ENCODE measurements at places on chromosomes 1 and 21.

DNA sequence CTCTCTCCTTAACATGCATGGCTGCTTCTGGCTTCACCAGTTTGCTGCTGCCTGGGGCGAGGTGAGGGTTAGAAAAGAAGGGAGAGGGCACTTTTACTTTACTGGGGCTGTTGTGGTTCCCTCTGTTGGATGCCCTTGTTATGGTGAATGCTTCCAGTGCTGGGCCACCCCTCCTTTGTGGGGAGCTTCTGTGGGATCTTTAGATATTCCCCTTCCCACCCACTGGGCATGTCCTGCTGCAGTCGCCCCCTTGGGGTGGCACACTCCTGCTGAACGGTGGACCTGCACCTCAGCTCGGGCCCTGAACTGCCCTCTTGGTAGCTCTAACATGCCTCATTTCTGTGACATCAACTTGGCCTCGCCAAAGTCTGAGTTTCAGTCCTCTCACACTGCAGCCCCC, 6.0 kb downstream of the TNN start:
- no peak for DNase-seq

DNA sequence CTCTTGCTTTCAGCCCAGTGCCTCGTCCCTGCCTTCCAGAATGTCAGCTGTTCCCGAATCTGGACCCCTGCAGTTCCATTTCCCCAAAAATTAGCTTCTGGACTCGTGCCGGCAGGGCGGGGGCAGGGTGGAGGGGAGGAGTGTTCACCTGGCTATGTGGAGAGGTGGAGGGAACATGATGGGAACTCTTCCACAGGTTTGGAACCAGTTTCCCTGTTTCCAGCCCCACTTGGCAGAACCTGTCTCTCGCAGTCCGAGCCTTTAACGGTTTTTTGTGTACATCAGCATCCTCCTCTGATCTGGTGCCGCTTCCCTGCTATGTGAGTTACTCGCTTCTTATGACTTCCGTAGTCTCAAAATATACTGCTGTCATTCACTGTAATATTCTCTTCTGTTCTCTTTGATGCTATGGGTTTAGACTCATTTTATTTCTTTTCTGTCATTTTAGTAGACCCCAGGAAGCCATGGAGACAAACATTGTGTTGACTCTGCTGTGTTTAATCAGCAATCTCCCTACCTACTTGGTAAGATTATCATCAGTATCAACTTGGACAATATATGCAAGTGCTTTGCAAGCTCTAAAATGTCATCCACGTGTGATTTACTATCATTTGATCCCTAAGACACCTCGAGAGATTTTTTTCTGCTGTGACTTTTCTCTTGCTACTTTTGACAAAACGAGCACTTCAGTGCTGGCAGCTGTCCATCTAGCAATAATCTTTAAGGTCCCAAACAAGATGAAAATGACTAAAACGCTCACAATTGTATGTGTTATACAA, 33.3 kb upstream of the HNRNPU start:
- DNase-seq = no peak

DNA sequence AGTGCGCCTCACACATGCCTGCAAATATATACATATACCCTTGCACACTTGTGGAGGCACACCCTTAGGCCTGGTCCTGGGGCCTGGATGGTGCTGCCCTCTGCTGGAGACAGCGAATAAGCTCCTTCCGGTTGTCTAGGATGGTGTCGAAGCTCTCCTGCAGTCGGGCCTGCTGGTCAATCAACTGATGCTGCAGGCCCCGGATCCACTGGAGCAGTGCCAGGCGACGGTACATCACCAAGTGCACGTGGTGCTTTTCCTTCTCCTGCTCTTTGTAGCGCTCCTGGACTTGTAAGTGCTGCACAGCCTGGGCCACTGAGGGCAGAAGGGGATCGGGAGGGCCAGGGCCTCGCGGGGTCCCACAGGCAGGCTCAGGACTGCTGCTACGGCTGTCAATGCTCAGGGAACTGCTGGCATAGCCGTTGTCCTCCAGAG, 3.1 kb downstream of the C1orf216 start:
- DNase-seq = peak; percentile 89

DNA sequence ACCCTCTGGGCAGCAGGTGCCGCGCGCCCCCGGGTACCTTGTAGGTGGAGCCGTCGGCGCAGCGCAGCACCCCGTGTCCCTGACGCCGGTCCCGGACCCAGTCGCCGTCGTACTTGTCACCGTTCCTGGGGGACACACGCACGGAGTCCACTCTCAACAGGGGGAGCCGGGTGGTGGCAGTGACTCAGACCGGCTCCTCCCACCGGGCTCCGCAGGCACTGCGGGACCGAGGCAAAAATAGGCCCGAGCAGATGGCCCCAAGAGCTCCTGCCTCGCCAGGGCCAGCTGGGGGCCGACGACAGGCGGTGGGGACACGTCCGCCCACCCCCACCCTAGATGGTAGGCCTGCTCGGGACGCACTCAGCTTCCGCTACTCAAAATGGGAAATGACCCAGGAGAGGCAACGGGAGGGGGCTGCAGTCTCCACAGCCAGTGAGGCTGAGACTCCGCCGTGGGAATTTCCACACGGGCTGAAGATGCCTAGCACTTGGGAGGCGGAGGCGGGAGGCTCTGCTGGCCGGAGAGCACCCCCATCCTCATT, 6.3 kb downstream of the MORN1 start:
- DNase-seq = no peak

- DNase-seq = no peak
Observed at GRCh38 chr21:37413553-37414291, 47.1 kb downstream of the DYRK1A start.

DNA sequence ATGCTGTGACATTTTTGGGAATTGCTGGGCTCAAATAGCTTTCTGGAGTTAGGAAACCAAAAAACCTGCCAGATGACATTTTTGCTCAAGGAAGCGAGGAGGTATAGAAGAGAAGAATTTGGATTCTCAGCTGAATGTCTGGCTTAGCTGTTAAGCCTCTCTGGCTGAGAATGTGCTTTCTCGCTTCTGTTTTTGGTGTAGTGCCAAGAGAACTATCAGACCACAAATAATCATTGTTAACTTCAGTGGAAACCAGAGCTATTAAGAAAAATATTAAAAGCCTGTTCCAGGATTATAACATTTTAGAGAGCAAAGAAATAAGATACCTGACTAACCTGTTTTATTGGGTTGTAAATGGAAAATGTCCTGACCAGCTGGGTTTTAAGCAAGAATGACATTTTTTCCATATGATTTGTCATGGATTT, 39.5 kb upstream of the DIPK1A start:
- no peak for DNase-seq

DNA sequence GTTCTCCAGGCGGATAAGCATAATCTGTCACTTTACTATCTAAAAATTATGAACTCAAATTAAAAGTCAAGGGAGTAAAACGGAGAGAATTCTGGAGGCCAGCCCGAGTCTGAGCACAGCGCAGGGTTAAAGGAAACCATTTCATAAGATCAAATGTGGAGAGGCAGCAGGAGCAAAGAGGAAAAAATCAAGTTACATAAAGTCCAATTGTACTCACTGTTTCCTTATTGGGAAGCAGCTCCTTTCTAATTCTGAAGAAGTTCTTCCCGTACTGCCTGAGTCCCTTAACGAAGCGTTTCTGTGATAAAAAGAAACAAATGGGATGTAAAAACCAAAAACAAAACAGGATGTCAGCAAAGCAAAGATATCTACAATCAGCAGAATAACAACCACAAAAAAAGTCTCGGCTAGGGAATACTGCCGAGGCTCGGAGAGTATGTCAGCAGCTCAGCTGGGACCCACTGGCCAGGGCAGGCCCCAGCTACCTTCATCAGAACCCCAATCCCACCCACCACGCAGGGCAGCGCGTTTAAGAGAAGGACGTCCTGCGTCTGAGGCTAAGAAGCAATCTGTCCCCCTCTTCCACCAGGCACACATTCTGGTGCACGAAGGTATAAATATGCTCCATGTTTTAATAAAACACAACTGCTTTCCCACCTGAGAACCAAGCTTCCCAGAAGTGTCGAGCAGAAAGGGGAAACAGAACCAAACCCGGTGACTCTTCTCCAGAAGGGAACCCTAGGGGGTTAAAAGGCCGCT, 104.8 kb downstream of the SLC45A1 start:
- peak; percentile 36 for DNase-seq

DNA sequence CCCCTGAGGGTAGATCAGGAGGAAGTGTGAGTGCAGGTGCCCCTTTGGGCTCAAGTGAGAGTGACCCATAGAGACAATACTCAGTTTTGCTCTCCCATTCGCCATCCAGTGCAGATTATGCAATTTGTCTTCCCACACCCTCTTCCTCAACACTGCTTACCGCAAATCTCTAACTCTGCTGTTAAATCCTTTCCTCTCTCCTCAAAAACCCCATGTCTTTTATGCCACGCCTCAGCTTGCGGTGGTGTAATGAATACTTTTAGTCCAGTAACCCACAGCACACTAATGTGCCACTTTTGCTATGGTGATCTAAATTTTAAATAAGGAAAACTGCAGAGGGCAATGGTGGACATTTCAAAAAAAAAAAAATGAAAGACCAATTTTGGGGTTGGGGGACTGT, 57.7 kb downstream of the PRRX1 start:
- DNase-seq = no peak

DNA sequence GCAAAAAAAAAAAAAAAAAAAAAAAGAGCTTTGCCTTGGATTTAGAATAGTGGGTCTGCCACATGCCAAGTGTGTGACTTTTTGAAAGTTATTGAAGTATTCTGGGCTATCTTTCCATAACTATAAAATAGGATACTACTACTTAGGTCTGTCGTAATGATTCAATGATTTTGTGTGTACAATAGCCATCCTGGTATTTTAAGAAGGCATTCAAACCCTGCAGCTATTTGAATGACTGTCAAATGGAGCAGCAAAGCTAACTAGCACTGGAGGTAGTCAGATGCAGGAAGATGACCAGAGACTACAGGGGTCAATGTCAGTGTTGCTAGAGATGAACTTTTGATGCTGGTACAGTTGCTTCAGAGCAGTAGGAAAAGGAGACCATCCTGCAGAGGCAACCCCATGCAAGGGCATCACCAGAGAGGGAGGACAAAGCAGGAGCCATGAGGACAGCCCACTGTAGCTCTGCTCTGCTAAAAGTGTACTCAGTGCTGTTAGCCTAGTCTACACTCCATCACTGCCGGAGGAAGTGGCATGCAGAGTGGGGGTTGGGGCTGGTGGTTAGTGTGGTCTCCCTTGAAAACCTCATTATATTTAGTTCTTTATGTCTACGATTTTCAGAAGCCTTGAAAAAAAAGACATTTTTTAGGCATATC, 29.0 kb downstream of the DUSP10 start:
- peak; percentile 88 for DNase-seq

GRCh38 chr1:9444532-9444931, 94.7 kb upstream of the SLC25A33 start:
- DNase-seq = no peak

GRCh38 chr1:194024659-194025058, 838.2 kb upstream of the B3GALT2 start:
- DNase-seq = no peak

GRCh38 chr1:61851849-61852669, 109.8 kb downstream of the PATJ start:
- peak; percentile 48 for DNase-seq

DNA sequence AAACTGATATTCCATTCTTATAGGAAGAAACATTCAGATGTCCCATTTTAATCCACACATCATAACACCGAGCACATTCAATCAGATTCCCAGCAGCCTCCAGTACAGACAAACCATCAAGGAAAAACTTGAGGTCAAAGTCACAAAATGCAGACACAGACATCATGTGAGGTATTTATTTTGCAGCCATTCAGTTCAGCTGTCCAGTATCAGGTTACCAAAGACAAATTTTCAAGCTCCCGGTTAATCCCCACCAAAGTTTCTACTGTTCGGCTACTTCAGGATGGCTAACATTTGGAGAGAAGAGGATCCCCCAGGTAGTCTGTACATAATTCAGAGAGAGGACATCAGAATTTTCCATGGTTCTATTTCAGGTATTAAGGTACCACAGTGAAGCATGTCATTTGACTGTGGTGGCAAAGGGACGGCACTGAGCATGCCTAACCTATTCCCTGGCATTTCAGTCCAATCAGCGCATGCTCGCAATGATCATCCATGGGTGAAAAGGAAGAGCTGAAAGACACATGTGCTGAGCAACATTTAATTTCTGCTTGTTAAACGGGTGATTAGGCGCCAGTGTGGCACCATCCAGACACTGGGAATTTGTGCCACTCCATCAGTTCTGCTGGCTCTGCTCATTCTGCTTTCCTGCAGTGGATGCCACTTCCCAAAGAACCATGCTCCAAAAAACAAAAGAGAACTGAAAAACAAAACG, 13.6 kb upstream of the NDC1 start:
- DNase-seq = no peak

GRCh38 chr1:38613996-38614395, 245.6 kb downstream of the RRAGC start:
- no peak for DNase-seq

DNA sequence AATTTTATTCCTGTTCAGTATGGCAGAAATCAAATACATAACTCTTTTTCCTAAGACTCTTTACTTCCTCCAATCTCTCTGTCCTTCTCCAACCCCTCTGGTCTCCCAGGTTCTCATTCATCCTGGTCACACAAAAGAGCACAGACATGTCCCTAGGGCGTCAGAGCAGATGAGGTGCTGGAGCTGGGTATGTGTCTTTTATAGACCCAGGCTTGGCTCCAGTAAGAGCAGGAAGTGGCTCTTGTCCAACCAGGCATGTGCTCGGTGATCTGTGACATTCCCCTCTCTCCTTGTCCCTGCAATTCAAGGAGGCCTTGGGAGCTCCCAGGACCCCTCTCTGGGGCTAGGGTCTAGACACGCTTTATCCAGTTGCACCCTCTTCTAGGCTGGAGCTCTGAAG, 18.0 kb upstream of the LCE2D start:
- no peak for DNase-seq

- no peak for DNase-seq
Observed at GRCh38 chr1:171248841-171249240, 547 bp downstream of the FMO1 start.

- no peak for DNase-seq
Observed at GRCh38 chr1:25502957-25503356, 40.4 kb upstream of the LDLRAP1 start.

GRCh38 chr1:185375583-185375982, 58.5 kb upstream of the IVNS1ABP start:
- peak; percentile 16 for DNase-seq

DNA sequence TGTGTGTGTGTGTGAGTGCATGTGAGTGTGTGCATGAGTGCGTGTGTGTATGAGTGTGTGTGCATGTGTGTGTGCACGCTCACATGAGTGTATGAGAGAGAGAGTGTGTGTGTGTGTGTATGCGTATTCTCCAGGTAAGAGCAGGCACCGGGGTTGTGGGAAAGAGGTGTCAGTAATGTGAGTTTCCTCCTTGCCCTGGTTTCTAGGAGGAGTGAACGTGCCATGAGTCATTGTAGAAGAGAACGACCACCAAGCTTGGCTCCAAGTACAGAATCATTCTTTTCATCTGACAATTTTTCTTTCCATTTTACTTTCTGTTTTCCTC, 79.1 kb downstream of the POFUT2 start:
- DNase-seq = peak; percentile 23

DNA sequence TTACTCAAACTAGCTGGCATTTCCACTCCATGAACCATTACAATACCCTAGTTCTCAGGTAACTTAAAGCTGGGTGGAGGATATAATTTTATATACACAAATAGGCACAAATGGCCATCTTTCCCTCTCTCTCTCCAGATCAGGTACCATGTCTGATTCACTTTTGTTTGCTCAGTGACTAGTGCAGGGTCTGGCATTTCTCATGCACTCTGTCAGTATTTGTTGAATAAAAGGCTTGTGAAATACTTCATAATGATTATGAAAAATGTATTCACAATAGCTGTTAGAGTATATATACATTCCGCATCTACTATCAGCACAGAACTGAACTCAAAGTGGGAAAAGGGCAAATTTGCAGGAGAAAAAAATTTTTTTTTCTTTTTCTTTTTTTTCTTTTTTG, 510.2 kb upstream of the USP24 start:
- DNase-seq = no peak

All from activated CD4-positive, alpha-beta T cell treated with anti-CD3 and anti-CD28 coated beads, Interleukin-10, Interleukin-2, amounts not matched to agents 100 ng/mL and 50 ng/mL, durations not matched to agents 16 hours and 8 hours (primary cell).